ENCODE measurements at places on chromosomes 11 and 22.

GRCh38 chr11:2175659-2176058 is 4.0 kb upstream of the TH start:
- DNase-seq: no peak

- DNase-seq: no peak
Observed at GRCh38 chr11:2694995-2695939, 4.5 kb downstream of the KCNQ1OT1 start.

DNA sequence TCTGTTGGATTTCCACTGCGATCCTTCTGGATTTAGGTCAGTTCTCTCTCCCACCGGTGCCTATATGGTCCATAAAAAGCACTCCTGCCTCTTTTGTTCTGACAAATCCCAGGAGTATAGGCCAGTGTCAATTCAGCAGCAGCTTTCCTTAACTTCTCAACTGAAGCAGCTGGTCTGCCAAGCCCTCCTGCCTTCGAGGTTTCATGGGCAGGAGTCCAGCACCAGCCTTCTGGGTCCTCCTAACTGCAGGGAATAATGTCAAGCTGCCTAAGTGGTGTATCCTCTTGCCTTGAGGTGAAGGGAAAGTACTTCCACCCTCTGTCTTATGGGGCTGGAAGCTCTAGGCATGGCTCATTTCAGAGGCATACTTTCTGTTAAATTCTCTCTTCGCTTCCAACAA is 149.4 kb upstream of the NCAM1 start:
- DNase-seq: no peak

DNA sequence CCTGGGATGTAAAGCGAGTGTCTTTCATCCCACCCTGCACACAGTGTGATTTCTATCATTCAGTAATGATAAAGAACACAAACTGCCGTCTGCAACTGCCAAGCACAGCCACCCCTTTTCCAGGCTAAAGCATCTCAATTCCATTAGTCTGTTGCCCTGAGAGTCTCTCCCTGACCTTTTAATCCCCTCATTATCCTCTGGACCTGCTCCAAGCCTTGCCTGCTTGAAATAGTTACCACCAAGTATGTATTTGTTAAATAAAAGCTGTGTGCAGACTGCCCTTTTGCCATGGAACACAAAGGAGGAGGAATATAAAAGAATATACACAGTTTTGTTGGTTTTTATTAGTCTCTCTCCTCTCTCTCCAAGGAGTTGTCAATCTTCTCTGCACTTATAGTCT is 13.0 kb downstream of the GRAP2 start:
- DNase-seq: no peak

GRCh38 chr11:17917556-17917955 is 95.3 kb downstream of the SERGEF start:
- DNase-seq: no peak
